NCI-H526 (cell line): ENCODE measurements at places on chromosomes 5 and 9.

GRCh38 chr5:173454736-173455598 is 126.8 kb upstream of the STC2 start:
- DNase-seq, result no peak

GRCh38 chr5:172493906-172494305 is 39.6 kb upstream of the SH3PXD2B start:
- no peak for DNase-seq

DNA sequence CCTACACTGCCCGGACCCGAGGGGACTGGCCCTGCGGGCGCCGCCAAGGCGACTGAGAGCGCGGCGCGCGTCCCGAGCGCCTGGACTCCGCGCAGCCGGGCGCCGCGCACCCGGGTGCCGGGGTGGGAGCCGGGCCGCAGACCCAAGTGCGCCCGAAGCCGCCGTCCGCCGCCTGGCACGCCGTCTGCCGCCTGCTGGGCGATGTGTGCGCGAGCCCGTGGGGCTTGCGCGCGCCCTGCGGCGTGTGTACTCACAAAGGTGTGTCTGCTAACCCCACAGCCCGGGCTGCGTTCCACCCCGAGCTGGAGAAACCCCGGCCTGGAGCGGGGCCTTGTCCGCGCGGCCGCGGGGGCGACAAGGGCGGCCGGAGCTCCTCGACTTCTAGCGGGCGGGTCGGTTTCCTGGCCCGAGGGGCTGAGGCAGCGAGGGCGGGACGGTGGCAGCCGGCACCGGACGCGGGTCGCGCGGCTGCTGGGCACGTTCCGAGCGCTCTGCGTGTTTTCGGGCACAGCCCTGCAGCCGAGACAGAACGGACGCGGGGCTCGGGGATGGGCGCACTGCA is 1.1 kb upstream of the ZSWIM6 start:
- peak; percentile 83 for DNase-seq

- DNase-seq, result no peak
Measured at GRCh38 chr5:79448336-79448735, 65.6 kb downstream of the HOMER1 start.

DNA sequence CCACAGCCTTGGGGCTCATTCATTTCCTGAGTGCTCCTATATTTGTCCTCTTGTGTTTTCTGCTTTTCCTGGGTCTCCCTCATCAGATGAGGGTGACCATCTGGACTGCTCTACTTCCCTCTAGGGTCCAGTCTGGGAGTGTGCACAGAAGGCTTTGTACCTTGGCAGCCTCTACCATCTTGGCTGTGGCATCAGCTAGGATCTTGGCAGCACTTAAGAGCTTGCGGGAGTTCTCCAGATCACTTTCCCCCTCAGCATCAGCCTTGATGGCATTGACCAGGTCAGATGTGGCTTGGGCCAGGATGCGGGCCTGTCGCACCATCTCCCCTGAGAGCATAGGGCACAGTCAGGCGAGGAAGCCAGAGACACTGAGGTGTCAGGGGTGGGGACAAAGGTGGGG is 15.8 kb downstream of the TLN1 start:
- DNase-seq, result no peak

DNA sequence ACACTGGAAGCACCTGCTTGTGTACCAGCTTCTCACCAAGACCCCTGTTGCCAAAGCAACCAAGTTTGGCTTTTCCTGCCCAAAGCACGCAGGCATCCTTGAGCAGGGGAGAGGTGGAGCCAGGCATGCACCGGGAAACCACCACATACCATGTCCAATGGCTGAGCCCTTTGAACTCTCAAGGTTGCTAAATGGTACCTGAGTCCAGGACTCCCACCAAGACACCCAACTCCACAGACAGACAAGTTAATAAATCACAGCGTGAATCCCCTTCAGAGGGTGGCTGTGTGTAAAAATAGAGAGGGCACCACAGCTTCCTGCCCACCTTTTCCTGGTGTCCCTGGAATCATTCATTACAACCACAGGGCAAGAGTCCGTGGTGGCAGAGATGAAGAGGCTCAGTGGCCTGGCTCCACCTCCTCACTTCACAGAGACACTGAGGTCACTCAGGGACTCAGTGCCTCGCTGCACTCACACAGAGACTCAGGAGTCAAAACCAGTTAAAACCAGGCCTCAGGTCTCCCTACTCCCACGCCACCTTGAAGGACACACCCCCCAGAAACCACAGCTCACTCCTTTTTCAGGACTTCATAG is 143.7 kb downstream of the C5orf15 start:
- no peak for DNase-seq

GRCh38 chr5:136629125-136629792 is 263.9 kb upstream of the TRPC7 start:
- DNase-seq, result no peak

DNA sequence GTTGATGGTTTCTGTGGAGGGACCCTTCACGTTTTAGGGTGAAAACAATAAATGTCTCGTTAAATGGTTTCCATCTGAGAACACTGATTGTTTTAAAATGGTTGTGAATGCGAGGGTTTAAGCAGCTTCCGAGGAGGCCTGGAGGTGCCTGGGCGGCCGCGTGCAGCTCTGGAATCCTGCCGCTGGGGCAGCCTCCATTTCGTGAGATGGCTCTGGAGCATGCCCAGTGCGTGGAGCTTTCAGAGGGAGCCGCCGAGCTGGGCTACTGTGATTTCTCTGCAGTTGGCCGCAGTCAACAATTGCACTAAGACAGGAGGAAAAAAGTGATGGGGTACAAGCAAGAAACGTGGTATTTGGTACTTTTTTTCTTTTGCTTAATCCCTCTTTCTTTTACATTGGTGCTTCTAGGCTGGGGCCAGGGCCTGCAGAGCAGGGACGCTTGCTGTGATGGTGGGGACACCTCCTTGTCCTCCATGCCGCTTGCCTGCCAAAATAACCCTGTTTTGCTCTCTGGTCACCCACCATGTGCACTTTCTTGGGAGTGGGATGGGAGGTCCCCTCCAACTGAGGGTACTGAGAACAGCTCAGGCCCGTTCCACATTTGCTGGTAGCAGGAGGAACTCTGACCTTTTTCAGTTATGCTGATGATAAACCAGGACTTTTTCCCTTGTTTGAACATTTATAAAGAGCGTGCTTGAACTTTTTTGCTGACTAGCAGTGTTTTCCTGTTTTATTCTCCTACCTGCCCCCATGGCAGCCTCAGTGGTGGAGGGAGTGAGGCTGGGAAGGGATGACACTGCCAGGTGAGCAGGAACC is 47.1 kb downstream of the EHMT1 start:
- DNase-seq, result peak; percentile 39
